ENCODE measurements at places on chromosomes 2 and 18. TPM values are rescaled to one million over a fixed set of nuclear protein-coding genes. Genes with fewer than 3 reads are reported as not detected.

Gene RAB31
- polyA plus RNA-seq, result 17.3 TPM

DNA sequence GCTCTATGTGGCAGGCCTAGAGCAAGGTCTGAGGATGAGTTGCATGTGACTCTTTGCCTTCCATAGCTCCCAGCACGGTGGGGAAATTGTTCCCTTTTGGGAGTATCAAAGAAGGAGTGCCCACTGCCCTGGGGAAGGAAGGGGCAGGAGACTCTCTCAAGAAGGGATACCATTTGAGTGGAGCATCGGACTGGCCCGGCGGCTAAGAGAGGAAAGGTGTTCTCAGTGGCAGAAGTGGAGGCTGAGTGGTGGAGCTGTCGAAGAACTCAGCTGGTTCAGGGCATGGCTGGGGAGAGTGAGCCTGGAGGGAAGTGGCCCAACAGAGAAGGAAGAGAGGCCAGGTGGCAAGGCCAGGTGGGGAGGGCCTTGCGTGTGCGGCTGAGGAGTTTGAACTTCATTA is 235.2 kb downstream of the DYSF start:
- no peaks in the 10 kb centered on the region for H3K27me3 ChIP-seq
- no peaks in the 10 kb centered on the region for H3K36me3 ChIP-seq
- H3K4me3 ChIP-seq, result no peak overlapping the region
- no peak overlapping the region for H3K27ac ChIP-seq
- H3K4me1 ChIP-seq, result no peaks in the 10 kb centered on the region

DNA sequence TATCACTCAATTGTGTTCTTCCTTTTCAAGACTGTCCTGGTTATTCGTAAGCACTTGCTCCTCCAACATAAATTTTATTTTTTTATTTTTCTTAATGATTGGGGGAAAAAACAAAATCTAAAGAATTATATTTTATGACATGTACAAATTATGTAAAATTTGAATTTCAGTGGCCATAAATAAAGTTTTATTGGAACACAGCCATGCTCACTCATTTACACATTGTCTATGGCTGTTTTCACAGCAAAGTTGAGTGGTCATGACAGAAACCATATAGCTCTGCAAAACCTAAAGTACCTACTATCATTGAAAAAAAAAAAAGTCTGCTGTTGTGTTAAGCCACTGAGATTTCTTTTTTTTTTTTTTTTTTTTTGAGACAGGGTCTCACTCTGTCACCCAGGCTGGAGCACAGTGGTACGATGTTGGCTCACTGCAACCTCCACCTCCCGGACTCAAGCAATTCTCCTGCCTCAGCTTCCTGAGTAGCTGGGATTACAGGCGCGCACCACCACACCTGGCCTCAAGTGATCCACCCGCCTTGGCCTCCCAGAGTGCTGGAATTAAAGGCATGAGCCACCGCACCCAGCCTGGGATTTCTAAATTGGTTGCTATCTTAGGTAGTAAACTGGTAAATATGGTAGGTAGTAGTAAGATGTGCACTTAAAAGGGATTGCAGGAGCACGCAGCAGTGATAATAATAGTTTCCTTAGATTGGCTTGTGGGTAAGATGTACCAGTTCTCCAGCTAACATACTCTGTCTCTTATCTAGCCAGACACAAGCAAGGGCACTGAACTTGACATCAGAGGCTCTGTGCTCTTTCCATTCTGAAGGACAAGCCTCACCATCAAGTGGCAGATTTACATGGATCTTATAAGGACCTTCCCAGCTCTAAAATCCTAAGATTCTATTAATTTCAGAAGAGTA is 44.4 kb downstream of the KCNG3 start:
- no peaks in the 10 kb centered on the region for H3K36me3 ChIP-seq
- no peak overlapping the region for H3K27ac ChIP-seq
- H3K4me1 ChIP-seq, result peaks cover 7% of the 10 kb centered on the region

Gene RNF152
- 37.6 TPM for polyA plus RNA-seq

Gene AKAIN1
- polyA plus RNA-seq, result not detected

Gene LINC00305
- polyA plus RNA-seq, result not detected

- H3K4me1 ChIP-seq, result no peaks in the 10 kb centered on the region
- DNase-seq, result no peak
- no peaks in the 10 kb centered on the region for H3K36me3 ChIP-seq
- no peak overlapping the region for H3K4me3 ChIP-seq
Measured at GRCh38 chr2:88059979-88060906, 4.7 kb upstream of the KRCC1 start.

- no peak overlapping the region for H3K4me3 ChIP-seq
- H3K4me1 ChIP-seq, result no peaks in the 10 kb centered on the region
- H3K27me3 ChIP-seq, result no peaks in the 10 kb centered on the region
- no peak overlapping the region for H3K27ac ChIP-seq
Measured at GRCh38 chr2:71667256-71668182, 214.2 kb downstream of the DYSF start.

Gene RUFY4
- not detected for polyA plus RNA-seq

Gene EMILIN1
- 32.1 TPM for polyA plus RNA-seq

- H3K27ac ChIP-seq, result peak overlapping the region; percentile 39
- H3K27me3 ChIP-seq, result no peaks in the 10 kb centered on the region
- H3K36me3 ChIP-seq, result peaks cover 3% of the 10 kb centered on the region
- peaks cover 7% of the 10 kb centered on the region for H3K4me1 ChIP-seq
- H3K4me3 ChIP-seq, result peak overlapping the region; percentile 44
Measured at GRCh38 chr2:190930411-190930810, 49.8 kb downstream of the GLS start.

DNA sequence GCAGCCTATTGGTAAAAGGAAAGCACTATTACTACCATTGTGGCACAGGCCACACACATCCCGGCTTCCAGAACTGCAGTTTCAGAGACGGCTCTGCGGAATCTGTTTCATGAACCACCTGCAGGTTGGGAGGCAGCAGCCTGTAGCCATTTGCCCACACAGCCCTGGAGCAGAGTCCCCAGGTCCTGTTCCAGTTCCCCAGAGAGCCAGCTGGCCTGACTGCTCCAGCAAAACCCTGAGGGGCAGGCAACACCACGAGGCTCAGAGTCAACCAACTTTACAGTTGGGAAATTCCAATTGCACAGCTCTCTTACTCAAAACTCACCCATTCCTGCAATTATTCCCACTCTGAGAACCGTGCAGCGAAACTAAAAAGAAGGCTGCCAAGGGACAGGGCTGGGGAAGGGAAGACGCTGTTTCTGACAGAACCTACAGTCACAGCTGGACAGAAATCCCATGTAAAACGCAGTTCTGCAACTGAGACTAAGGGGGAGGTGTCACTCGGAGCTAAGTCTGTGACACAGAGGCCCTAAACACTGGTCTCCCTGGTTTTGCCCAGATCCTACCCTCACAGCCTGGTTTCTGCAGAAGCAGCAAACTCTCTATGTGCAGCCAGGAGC is 219.4 kb downstream of the TMEM163 start:
- H3K27me3 ChIP-seq, result no peaks in the 10 kb centered on the region
- H3K27ac ChIP-seq, result no peak overlapping the region
- H3K36me3 ChIP-seq, result no peaks in the 10 kb centered on the region
- peaks cover 14% of the 10 kb centered on the region for H3K4me1 ChIP-seq
- peak; percentile 18 for DNase-seq

Gene CFC1
- polyA plus RNA-seq, result not detected

Gene DSEL
- 1.9 TPM for polyA plus RNA-seq

DNA sequence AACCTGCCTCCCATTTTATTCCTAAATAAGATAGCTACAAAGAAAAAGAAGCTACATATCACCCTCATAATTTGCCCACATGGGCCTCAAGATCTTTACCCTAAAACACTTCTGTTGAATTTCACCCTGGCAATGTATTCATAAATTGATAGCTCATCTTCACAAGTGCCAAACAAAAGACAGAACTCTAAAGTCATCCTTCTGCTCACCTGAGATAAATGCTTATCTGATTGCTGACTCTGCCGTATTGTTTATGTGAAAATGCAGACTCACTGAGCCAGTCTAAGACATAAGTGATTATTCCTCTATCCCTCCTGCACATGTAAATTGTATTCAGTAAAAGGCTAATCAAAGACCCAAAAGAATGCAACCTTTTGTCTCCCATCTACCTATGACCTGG is 2.0 kb downstream of the RDH14 start:
- peaks cover 6% of the 10 kb centered on the region for H3K4me1 ChIP-seq
- DNase-seq, result no peak
- no peaks in the 10 kb centered on the region for H3K27me3 ChIP-seq

Gene ZNF512
- 15.1 TPM for polyA plus RNA-seq

GRCh38 chr2:191150230-191150599 is 579 bp downstream of the STAT4 start:
- no peaks in the 10 kb centered on the region for H3K36me3 ChIP-seq
- DNase-seq, result peak; percentile 42
- H3K27me3 ChIP-seq, result no peaks in the 10 kb centered on the region
- H3K4me3 ChIP-seq, result peak overlapping the region; percentile 65
- no peak overlapping the region for H3K27ac ChIP-seq
- H3K4me1 ChIP-seq, result peaks cover 3% of the 10 kb centered on the region

Data from kidney (tissue), 22 donors.